ENCODE measurements at places on chromosomes 7 and 10. TPM values are rescaled to one million over a fixed set of nuclear protein-coding genes. Genes with fewer than 3 reads are reported as not detected.
A peak's percentile ranks its signal among the peaks of the same experiment; 100 is the strongest.

- DNase-seq, result no peak
Observed at GRCh38 chr10:9254353-9254752, 1199.9 kb downstream of the GATA3 start.

GRCh38 chr10:71611131-71611530, 108.4 kb downstream of the C10orf105 start:
- DNase-seq, result no peak

GRCh38 chr10:132870426-132870825, 71.9 kb downstream of the CFAP46 start:
- DNase-seq, result no peak

DNA sequence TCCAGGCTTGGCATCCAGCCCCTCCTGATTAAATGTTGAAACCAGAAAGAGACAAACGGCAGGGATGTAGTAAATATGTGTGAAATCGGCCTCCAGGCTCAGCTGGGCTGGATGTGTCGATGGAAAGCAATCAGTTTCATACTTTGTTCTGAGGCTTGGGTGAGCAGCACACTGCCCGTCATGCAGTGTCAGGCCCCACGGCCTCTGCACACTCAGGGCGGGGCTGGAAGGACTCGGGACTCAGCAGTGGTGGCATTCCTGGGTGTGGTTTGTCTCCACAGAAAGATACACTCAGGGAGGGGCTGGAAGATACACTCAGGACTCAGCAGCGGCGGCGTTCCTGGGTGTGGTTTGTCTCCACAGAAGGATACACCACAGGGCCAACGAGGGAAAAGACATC, 22.0 kb downstream of the ADGRA1 start:
- no peak for DNase-seq

- DNase-seq, result peak; percentile 34
Observed at GRCh38 chr10:955820-956217, 24.3 kb upstream of the LARP4B start.

Gene DEPP1
- total RNA-seq, result 105 TPM
